ENCODE measurements at places on chromosomes 1 and 21.

- DNase-seq, result no peak
Measured at GRCh38 chr1:161864577-161864976, 98.5 kb downstream of the ATF6 start.

- DNase-seq, result no peak
Measured at GRCh38 chr1:232899839-232900238, 50.6 kb upstream of the NTPCR start.

DNA sequence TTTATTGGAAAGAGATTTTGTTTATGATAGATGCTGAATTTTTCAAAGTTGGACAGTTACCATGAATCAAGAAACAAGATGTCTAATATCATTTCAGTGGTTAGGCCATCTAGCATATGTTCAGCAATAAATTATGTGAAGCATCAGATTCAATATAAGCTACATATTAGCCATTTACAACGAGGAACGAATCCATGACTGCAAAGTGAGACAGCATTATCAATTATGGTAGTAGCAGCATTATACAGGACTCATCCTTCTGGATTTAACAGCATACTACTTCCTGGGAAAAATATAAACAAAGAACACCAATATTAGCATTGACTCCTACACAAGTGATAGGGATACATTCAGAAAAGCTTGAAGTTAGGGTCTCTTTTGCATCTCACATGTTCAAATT lies 59.1 kb downstream of the LRRC53 start:
- no peak for DNase-seq

DNA sequence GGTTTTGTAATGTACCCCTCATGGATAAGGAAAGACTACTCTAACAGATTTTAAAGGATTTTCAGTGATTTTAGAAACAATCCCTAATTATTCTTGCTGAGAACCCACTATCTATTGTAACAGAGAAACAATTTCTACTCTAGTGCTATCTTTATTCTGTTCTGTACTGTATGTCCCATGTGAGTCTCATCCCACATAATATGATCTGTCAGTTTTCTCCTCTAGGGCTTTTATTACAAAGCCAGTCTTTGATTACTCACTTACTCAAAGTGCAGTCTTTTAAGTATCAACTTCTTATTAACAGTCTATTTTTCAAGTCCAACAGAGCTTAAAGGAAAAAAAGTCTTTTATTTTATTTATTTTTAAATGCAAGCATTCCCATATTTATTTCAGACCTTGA lies 54.8 kb downstream of the CTH start:
- DNase-seq, result no peak

GRCh38 chr1:193019442-193020026 lies 39.6 kb downstream of the UCHL5 start:
- no peak for DNase-seq

DNA sequence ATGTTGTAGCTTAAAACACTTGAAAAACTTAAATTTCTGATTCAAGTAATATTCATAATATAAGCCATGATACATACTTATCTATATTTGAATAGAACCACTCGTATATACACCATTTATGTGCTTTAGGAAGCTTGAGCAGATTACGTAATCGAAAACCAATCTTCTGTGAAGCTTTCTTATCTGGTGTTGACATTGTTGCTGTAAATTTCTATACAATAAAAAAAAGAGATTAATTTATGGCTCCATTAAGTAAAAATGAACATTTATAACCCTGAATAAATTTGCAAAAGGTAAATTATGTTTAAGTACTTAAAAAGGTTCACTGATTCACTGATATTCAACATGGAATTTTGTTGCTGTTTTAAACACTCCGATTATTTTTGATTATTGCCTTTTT lies 21.4 kb downstream of the LIN9 start:
- DNase-seq, result no peak

- DNase-seq, result no peak
Measured at GRCh38 chr1:76465030-76465429, 390.5 kb downstream of the ST6GALNAC3 start.

- no peak for DNase-seq
Measured at GRCh38 chr21:44511219-44511937, 28.6 kb downstream of the KRTAP10-1 start.

DNA sequence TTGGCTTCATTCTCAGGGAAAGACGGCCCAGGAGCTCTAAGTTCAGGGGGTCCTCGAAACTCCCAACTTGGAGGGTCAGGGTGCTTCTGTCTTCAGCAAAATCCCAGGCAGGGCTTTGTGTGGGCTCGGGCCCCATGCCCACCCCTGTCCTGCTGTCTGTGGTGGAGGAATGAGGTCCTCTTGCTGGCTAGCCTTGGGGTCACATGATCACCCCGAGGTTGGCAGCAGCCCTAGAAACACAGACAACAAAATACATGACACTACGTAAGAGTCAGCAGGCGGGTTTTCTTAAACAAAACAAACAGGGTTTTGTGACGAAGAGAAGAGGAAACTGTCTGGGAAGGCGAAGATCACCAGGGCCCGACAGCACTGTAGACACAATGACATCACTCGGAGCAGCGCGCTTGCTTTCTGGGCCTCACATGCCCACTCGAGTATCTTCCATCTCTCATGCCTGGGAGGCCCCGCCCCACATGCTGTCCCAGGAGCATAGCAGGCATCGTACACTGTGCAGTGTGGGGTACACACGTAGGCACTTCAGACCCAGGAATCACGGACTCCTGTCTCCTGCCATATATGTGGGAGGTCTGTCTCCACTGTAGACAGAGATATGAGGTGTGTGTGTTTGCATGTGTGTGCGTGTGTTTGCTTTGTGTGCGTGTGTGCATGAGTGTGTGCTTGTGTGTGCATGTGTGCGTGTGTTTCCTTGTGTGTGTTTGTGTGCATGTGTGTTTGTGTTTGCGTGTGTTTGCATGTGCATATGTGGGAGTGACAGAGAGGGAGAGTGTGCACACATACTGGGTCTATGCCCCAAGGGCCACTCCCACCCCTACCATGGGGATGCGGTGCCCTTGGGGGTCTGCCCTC lies 94.7 kb downstream of the SIK1 start:
- DNase-seq, result no peak

- DNase-seq, result no peak
Measured at GRCh38 chr1:222009105-222009730, 267.3 kb upstream of the DUSP10 start.

- DNase-seq, result peak; percentile 89
Measured at GRCh38 chr1:2300851-2301606, 72.9 kb downstream of the SKI start.

DNA sequence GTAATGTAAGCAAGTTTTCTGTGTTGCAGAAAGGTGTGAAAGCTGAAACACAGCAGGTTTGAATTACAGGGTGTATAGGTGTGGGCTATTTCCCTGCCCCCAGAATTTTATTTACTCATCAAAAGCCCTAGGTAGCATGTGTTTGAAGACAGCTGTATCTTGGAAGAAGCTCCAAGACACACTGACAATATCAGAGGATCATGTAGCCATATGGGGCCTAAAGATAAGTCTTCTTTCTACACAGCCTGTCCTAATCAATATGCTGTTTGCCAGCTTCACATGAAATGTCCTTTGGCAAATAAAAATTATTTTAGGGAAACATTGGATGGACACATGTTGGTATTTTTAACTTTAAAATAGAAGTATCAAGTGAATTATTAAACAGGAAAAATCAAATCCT lies 17.5 kb upstream of the SUCO start:
- no peak for DNase-seq

- DNase-seq, result no peak
Measured at GRCh38 chr1:110424699-110425611, 17.5 kb upstream of the LAMTOR5 start.

GRCh38 chr1:4931486-4931885 lies 277.1 kb downstream of the AJAP1 start:
- DNase-seq, result no peak

GRCh38 chr21:36297406-36297937 lies 22.5 kb upstream of the MORC3 start:
- DNase-seq, result no peak

- DNase-seq, result no peak
Measured at GRCh38 chr1:54409156-54410142, 3.3 kb upstream of the SSBP3 start.

All from activated effector memory CD4-positive, alpha-beta T cell treated with Interleukin-2 at 50 U/mL for 16 hours (primary cell).